ENCODE measurements at places on chromosomes 16 and 17.

GRCh38 chr17:55154101-55154500 lies 110.7 kb upstream of the HLF start:
- ATAC-seq = no peak
- H3K4me3 ChIP-seq = no peak overlapping the region
- H3K27me3 ChIP-seq = no peaks in the 10 kb centered on the region
- H3K4me1 ChIP-seq = no peaks in the 10 kb centered on the region
- H3K36me3 ChIP-seq = no peaks in the 10 kb centered on the region

DNA sequence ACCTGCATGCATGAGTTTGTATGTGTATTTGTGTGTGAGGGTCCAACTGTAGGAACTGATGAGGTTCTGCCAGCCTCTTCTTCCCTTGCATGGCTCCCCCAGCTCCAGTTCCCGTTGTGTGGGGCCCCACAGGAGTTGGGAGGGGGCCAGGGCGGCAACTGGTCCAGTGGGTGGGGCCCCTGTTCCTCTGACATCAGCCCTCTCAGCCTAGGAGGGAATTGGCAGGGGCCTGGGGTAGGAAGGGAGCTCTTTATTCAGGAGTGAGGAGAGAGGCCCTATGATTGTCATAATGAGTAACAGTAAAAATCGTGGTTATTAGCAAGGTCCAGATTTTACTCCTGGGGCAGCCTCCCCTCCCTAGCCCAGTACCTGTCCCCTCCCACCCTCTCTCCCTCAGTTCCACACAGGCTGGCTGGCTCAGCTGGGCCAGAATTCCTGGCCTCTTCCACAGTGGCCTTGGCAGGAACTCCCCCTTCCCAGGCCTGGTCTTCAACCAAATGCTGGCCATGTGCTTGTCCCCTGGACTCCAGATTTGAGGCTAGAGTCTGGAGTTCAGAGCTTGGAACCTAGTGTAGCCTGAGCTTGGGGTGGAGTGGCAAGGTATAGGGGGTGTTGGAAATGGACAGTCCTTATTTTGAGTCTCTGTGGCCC lies 18.9 kb downstream of the RARA start:
- no peak for ATAC-seq
- peaks cover 6% of the 10 kb centered on the region for H3K36me3 ChIP-seq
- H3K27me3 ChIP-seq = no peaks in the 10 kb centered on the region
- peak overlapping the region; percentile 91 for H3K27ac ChIP-seq
- H3K4me1 ChIP-seq = peaks cover 100% of the 10 kb centered on the region

GRCh38 chr16:85474621-85475217 lies 138.4 kb upstream of the GSE1 start:
- ATAC-seq = no peak
- H3K27me3 ChIP-seq = no peaks in the 10 kb centered on the region
- H3K4me3 ChIP-seq = no peak overlapping the region

GRCh38 chr17:44919885-44920564 lies 4.7 kb upstream of the GFAP start:
- no peaks in the 10 kb centered on the region for H3K27me3 ChIP-seq
- H3K27ac ChIP-seq = no peak overlapping the region
- H3K36me3 ChIP-seq = no peaks in the 10 kb centered on the region
- ATAC-seq = peak; percentile 90
- H3K4me1 ChIP-seq = peaks cover 35% of the 10 kb centered on the region
- no peak overlapping the region for H3K4me3 ChIP-seq

DNA sequence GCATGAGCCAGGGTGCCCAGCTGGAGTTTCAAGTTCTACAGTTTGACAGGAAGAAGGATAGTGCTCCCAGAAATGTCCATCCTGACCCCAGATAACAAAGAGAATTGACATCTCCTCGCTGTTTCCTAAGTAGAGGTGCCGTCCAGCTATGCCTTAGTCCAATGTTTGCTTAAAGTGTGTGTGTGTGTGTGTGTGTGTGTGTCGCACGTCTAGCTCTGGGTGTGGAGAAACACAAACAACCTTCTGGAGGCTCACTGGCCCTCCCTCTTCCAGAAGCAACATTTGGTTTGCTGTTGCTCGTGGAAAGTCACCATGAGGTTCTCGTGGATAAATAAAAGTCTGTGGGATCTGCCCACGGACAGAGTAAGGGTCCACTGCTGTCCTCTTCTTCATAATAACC lies 22.1 kb downstream of the EMP2 start:
- peaks cover 31% of the 10 kb centered on the region for H3K4me1 ChIP-seq
- H3K27me3 ChIP-seq = no peaks in the 10 kb centered on the region
- peak overlapping the region; percentile 83 for H3K27ac ChIP-seq

DNA sequence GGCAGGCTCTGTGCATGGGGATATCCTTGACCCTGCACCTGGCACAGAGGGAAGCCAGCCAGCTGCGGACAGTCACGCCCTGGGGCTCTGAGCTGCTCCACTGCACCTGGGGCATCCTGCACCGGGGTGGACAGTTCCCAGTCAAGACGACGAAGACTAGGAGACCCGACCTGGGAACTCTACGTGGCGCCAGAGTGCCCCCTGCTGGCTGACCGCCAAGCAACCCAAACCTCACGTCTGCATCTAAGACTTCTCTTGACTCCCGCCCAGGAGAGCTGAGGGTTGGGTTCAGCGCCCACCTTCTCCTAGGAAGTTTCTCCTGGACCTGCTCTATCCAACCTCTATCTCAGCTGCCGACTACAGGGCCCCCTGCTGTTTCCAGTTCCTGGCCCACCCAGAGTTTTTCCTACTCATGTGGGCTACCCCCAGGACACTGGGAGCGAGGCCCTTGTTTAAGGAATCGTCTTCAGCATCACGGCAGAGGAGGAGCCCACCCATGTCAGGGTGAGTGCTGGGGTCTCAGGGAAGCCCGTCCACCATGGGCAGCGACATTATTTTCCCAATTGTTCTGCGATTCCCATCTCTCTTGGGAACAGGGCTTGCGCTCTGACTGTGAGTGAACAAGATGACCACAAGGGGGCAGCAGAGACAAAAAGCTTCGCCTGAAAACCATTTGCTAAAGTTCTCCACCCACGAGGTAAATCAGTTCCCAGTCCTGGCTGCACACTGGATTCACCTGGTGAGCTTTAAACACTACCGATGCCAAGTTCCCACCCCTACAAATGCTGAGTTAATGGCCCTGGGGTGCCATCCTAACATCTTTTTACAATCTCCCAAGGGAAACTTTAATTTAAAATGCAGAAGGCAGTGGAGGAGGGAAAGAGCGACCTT lies 29.3 kb downstream of the TLE7 start:
- H3K27ac ChIP-seq = no peak overlapping the region
- no peaks in the 10 kb centered on the region for H3K36me3 ChIP-seq
- no peaks in the 10 kb centered on the region for H3K4me1 ChIP-seq
- peaks cover 59% of the 10 kb centered on the region for H3K27me3 ChIP-seq
- peak; percentile 56 for ATAC-seq

DNA sequence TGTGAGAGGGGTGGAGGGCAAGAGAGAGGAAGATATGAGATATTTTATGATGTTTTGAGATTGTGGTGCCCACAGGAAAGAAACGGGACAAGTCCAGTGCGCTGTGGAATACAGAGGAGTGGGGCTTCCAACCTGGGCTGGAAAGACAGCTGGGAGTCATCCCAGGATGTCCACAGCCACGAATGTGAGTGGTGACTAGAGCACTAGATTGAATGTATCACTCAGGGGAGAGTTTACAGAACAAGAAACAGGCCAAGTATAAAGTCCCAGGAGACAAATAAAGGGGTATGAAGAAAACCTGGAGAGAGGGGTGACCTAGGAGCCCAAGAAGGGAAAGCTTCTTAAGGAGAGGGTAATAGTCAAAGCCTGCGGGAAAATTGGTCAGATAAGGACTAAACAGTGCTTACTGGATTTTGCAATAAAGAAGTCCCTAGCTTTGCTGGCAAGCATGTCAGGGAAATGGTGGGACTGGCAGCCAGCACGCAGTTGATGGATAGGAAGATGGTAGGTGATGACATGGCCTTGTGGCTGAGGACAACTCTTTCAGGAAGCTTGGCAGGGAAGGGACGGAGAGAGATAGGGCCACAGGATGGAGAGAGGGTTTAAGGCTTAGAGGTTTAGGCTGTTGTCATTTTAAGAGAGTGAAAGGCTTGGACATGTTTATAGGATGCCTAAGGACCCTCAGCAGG lies 114.5 kb downstream of the AXIN2 start:
- ATAC-seq = no peak
- H3K4me3 ChIP-seq = no peak overlapping the region
- H3K36me3 ChIP-seq = no peaks in the 10 kb centered on the region
- H3K27ac ChIP-seq = no peak overlapping the region

DNA sequence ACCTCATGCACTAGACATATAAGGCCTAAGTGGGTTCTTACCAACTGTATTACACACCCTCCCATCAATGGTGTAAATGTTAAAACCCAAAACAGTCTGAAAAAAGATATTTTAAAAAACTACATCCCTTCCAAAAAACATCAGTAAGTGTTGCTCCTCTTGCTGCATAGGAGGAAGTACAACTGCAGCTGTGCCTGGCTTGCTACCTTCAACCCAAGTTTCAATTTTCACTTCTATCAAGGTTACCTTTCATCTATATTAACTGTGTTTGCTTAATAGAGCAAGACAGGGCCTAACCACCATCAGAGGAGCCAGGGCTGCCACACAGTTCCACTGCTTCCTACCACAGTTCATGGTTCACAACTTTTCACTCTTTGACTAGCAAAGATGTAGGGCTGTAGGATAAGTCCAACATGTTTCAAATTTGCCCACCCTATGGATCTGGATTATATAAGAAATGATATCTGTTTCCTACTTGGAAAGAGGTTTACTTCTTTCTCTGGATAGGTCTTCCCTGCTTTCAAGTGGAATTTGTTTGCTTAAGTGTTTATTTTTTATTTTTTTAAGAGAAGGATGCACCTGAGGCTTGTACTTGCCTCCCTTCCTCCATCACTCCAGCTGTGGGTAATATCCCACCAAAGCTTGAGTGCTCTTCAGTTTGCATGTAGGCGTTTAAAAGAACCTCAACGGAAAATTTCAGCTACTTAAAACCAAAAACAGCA lies 56.7 kb downstream of the GRB7 start:
- H3K4me1 ChIP-seq = no peaks in the 10 kb centered on the region
- ATAC-seq = no peak
- peaks cover 28% of the 10 kb centered on the region for H3K27me3 ChIP-seq
- no peak overlapping the region for H3K4me3 ChIP-seq

DNA sequence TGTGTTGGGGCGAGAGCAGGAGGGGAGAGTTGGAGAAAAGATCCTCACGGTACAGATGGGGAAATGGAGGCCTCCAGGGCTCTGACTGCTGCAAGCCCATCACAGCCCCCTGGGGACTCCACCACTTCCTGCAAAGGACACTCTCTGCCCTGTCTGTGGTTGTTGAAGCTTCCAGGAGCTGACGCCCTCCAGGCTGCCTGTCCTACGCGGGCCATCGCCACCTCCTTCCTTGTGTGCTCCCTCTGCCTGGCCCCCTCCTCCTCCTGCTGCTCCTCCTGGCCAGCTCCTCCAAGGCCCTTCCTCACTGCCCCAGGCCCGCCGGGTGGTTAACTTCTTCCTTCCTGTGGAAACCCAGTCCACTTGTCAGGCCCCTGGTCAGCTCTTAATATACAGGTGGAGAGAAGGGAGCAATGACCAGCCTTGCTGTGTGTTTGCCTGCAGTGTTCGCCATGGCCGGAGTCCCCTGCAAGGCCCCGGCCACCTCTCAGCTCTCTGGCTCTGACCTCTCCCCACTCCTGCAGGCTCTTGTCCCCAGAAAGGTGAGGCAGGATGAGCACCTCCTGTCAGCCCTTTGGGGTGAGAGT lies 18.4 kb upstream of the STAC2 start:
- H3K4me1 ChIP-seq = peaks cover 14% of the 10 kb centered on the region
- no peak overlapping the region for H3K27ac ChIP-seq
- no peaks in the 10 kb centered on the region for H3K36me3 ChIP-seq

- peaks cover 68% of the 10 kb centered on the region for H3K27me3 ChIP-seq
- H3K27ac ChIP-seq = no peak overlapping the region
- no peak for ATAC-seq
- H3K4me3 ChIP-seq = no peak overlapping the region
Observed at GRCh38 chr17:47878203-47879027, 17.6 kb upstream of the SP2 start.

All from gastroesophageal sphincter (tissue), 4 donors.